ENCODE measurements at places on chromosomes 12 and 14. TPM values are rescaled to one million over a fixed set of nuclear protein-coding genes. Genes with fewer than 3 reads are reported as not detected.
A peak's percentile ranks its signal among the peaks of the same experiment; 100 is the strongest.

The TRHDE gene
- 7.5 TPM for total RNA-seq

The RERGL gene
- 1.4 TPM for total RNA-seq

The CCDC38 gene
- total RNA-seq, result not detected

- H3K36me3 ChIP-seq, result no peaks in the 10 kb centered on the region
- no peaks in the 10 kb centered on the region for H3K4me1 ChIP-seq
- no peak for DNase-seq
- H3K27ac ChIP-seq, result no peak overlapping the region
- H3K27me3 ChIP-seq, result no peaks in the 10 kb centered on the region
Measured at GRCh38 chr14:37844614-37845013, 249.2 kb downstream of the TTC6 start.

GRCh38 chr12:25810683-25811082 is 147.8 kb upstream of the RASSF8 start:
- H3K27me3 ChIP-seq, result no peaks in the 10 kb centered on the region
- no peak overlapping the region for H3K4me3 ChIP-seq
- H3K27ac ChIP-seq, result no peak overlapping the region
- H3K36me3 ChIP-seq, result no peaks in the 10 kb centered on the region
- H3K4me1 ChIP-seq, result no peaks in the 10 kb centered on the region

GRCh38 chr14:99213101-99213500 is 58.9 kb downstream of the BCL11B start:
- no peaks in the 10 kb centered on the region for H3K36me3 ChIP-seq
- no peak for DNase-seq
- no peak overlapping the region for H3K27ac ChIP-seq
- H3K27me3 ChIP-seq, result no peaks in the 10 kb centered on the region
- no peak overlapping the region for H3K4me3 ChIP-seq

DNA sequence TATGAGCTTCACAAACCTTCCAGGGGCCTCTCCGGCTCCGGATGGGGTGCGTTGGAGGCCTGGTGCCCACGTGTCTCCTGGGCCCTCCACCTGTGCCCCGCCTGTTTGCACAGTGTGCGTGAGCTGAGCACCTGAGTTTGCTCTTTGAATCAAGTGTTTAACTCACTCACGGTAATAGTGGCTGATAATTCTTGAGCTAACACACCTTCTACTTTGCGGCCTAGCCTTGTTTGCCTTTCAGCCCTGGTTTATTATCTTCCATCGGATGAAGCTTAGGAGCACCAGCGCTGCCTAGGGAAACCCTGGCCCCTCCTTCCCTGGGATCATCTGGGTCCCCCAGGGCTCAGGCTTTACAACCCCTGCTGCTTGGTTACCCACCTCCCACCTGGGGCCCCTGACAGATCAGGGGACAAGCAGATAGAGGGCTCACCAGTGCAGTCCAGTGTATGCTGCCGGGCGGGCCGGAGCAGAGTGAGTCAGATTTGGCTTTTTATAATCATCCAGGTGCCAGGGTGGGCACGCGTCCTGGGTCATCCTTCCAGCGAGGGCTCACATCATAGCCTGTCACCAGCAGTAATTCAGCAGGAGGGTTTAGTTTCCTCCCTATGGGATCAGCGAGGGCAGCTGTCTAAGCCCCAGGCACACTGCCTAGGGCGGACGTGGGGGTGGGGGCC is 62.8 kb upstream of the RFLNA start:
- peak; percentile 49 for DNase-seq
- no peak overlapping the region for H3K4me3 ChIP-seq
- no peaks in the 10 kb centered on the region for H3K27me3 ChIP-seq
